Ovary (tissue), 10 donors: ENCODE measurements at places on chromosomes 5 and 9. TPM values are rescaled to one million over a fixed set of nuclear protein-coding genes. Genes with fewer than 3 reads are reported as not detected.

DNA sequence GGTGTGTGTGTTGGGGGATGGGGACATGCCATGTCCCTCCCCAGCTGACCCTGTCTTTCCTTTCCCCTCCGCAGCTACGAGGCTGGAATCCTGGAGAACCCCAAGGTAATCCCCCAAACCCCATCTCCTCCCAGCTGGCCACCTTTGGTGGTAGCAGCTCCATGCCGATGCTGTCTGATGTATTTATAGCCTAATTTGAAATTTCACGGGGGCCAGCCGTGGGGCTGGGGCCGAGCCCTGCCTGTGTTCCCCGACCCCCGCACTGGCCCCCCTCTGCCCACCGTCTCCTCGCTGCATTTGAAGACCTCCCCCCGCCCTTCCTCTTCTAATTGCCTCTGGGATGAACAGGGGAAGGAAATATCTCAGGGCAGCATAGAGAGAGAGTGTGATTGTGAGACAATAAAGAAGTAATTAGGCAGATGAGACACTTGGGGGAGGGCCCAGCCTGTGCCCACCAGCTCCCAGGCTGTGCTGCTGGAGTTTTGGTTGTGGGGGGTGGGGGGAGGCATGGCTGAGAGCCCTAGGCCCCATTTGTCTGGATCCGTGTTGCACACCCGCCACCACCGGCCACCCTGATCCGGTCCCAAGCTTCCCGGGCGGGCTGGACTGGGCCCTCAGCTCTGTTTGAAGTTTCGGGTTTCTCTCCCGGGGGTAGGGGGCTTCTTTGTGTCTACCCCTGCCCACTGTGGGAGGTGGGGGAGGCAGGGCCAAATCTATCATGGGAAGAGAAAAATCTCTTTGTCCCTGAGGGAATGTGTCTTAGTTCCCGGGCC lies 26.8 kb downstream of the ASS1 start:
- no peaks in the 10 kb centered on the region for H3K27me3 ChIP-seq
- no peak overlapping the region for H3K4me3 ChIP-seq
- no peaks in the 10 kb centered on the region for H3K36me3 ChIP-seq

- H3K27ac ChIP-seq = no peak overlapping the region
- H3K27me3 ChIP-seq = no peaks in the 10 kb centered on the region
- no peak for DNase-seq
- H3K4me3 ChIP-seq = no peak overlapping the region
- no peaks in the 10 kb centered on the region for H3K4me1 ChIP-seq
Observed at GRCh38 chr5:118611332-118611945, 376.9 kb downstream of the DTWD2 start.

GRCh38 chr9:136191099-136191959 lies 13.6 kb downstream of the LHX3 start:
- no peaks in the 10 kb centered on the region for H3K36me3 ChIP-seq
- no peaks in the 10 kb centered on the region for H3K4me1 ChIP-seq
- no peak overlapping the region for H3K27ac ChIP-seq
- no peak overlapping the region for H3K4me3 ChIP-seq
- no peak for DNase-seq

DNA sequence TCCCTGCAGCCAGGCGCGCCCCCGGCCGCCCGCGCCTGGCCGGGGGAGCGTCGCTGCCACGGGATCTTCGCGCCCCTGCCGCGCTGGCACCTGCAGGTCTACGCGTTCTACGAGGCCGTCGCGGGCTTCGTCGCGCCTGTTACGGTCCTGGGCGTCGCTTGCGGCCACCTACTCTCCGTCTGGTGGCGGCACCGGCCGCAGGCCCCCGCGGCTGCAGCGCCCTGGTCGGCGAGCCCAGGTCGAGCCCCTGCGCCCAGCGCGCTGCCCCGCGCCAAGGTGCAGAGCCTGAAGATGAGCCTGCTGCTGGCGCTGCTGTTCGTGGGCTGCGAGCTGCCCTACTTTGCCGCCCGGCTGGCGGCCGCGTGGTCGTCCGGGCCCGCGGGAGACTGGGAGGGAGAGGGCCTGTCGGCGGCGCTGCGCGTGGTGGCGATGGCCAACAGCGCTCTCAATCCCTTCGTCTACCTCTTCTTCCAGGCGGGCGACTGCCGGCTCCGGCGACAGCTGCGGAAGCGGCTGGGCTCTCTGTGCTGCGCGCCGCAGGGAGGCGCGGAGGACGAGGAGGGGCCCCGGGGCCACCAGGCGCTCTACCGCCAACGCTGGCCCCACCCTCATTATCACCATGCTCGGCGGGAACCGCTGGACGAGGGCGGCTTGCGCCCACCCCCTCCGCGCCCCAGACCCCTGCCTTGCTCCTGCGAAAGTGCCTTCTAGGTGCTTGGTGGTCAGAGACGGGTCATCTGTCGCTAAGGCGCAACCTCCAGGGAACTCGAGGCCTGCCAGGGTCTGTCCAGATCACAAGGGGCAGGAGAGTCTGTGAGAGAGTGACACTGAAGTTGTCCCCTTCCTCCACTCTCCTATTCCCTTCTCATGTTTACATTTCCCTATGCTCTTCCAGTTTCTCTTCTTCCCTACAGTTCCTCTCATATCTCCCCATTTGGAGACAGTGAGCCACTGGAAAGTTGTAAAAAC lies 1.3 kb downstream of the GPR150 start:
- H3K4me1 ChIP-seq = peaks cover 8% of the 10 kb centered on the region
- H3K27me3 ChIP-seq = no peaks in the 10 kb centered on the region
- peak overlapping the region; percentile 43 for H3K4me3 ChIP-seq

DNA sequence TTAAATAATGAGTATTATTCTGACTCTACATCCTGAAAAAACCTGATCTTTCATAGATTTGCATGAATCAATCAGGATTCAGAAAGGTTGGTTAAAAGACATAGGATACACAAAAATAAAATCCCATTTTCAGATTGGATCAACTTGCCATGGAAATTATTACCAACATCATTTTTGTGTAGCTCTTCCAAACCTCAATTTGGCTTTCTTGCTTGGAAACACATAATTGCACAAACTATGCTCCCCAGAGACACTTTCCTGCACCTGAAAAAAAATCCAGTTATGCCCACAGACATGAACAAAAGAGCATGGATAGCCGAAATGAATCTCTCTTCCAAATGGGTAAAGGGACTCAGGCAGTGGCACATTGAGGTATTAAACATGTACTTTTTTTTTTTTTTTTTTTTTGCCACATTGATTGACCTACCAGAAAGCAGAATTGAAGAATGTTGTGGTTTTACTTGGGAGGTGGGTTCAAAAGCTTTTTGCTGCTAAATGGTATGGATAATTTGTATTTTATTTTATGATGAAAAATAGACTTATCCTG lies 135.4 kb upstream of the FBN2 start:
- DNase-seq = no peak
- no peak overlapping the region for H3K27ac ChIP-seq
- H3K27me3 ChIP-seq = no peaks in the 10 kb centered on the region
- no peak overlapping the region for H3K4me3 ChIP-seq

DNA sequence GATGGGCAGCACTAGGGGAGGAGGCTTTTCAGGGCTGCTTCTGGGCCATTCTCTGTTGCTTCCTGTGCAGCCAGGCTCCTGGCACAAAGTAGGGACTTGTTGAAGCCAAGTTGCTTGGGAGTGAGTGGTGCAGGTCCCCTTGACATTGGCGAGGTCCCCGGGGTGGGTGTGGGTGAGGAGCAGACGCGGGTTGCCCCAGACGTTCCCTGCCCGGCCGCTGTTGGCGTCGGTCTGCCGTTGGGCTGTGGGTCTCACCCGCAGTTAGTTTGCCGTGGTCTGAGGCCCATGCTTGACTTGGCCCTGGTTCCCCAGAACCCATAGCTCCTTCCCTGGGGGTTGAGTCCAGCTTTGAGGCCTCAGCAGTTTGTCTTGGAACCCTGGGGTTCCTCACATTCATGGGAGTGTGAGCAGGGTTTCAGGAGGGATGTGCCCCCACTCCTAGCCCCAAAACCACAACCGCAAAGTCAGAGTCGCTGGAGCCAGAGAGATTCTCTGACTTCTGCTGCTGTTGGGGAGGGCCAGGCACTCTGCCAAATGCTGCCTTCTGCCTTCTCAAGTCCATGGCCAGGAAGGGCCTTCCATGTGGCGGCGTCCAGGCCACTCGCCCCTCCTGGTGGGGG lies 77.5 kb downstream of the RXRA start:
- H3K36me3 ChIP-seq = no peaks in the 10 kb centered on the region
- H3K4me3 ChIP-seq = no peak overlapping the region
- peaks cover 39% of the 10 kb centered on the region for H3K4me1 ChIP-seq
- H3K27me3 ChIP-seq = no peaks in the 10 kb centered on the region
- peak; percentile 86 for DNase-seq
- peak overlapping the region; percentile 53 for H3K27ac ChIP-seq

DNA sequence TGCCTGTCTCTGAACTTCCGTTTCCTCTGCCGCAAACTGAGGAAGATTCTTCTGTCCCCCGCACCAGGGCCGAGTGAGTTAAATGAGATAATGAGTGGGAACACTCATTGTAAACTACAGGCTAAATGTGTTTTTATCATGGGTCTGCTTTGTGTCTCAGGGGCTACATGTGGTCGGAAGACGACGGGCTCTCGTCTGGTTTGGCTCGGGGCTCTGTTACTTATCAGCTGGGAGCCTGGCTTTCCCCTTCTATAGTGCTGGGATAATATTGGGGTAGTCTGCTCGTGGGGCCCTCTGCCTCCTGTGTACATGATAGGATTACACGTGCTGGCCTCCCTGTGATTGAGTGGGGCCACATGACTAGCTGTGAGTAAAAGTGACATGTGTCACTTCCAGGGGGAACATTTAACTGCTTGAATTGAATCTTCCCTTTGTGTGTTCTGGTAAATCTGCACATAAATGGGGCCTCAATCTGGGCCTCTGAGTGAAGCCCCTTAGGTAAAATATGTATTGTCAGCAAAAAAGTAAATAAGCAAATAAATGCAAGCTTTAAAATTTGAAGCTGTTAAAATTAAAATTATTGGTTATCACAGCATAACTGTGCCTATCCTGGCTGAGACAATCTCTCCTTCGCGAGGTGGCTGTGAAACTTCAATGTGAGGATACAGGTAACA lies 86.9 kb upstream of the SH3PXD2B start:
- H3K27me3 ChIP-seq = no peaks in the 10 kb centered on the region
- peaks cover 4% of the 10 kb centered on the region for H3K4me1 ChIP-seq
- H3K4me3 ChIP-seq = no peak overlapping the region
- H3K36me3 ChIP-seq = no peaks in the 10 kb centered on the region

- no peak overlapping the region for H3K27ac ChIP-seq
- H3K36me3 ChIP-seq = no peaks in the 10 kb centered on the region
- no peaks in the 10 kb centered on the region for H3K27me3 ChIP-seq
- no peaks in the 10 kb centered on the region for H3K4me1 ChIP-seq
- H3K4me3 ChIP-seq = no peak overlapping the region
- DNase-seq = no peak
Observed at GRCh38 chr9:98479967-98480847, 224.8 kb upstream of the TBC1D2 start.

GRCh38 chr5:97628031-97628430 lies 445.0 kb upstream of the RIOK2 start:
- no peak overlapping the region for H3K27ac ChIP-seq
- H3K36me3 ChIP-seq = no peaks in the 10 kb centered on the region
- no peak for DNase-seq
- no peaks in the 10 kb centered on the region for H3K27me3 ChIP-seq
- no peak overlapping the region for H3K4me3 ChIP-seq
- H3K4me1 ChIP-seq = no peaks in the 10 kb centered on the region

DNA sequence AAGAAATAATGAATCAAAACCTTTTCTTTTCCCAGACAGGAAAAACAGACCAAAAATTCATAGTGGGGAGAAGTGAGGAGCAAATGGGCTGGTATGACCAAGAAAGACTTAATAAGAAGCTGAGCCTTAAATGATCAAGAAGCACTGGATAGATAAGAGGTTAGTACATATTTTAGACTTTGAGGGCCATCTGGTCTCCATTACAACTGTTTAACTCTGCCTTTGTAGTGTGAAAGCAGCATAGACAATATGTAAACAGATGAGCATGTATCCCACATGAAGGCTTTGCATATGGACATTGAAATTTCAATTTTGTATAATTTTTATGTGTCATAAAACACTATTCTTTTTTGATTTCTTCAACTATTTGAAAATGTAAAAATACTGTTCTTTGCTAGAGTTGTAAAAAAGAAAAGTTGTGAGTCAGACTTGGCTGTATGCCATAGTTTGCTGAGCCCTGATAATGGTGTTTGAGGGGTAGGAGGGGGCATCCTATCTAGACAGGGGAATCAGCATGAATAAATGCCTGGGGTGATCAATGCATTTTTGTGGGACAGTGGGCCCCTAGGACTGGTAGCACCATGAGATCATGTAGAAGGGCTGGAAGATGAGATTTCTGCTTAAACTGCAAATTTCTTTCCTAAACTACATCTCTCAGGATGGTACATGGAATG lies 91.8 kb upstream of the GPR151 start:
- no peak overlapping the region for H3K4me3 ChIP-seq
- H3K27me3 ChIP-seq = no peaks in the 10 kb centered on the region
- H3K4me1 ChIP-seq = no peaks in the 10 kb centered on the region
- H3K36me3 ChIP-seq = no peaks in the 10 kb centered on the region
- H3K27ac ChIP-seq = no peak overlapping the region

DNA sequence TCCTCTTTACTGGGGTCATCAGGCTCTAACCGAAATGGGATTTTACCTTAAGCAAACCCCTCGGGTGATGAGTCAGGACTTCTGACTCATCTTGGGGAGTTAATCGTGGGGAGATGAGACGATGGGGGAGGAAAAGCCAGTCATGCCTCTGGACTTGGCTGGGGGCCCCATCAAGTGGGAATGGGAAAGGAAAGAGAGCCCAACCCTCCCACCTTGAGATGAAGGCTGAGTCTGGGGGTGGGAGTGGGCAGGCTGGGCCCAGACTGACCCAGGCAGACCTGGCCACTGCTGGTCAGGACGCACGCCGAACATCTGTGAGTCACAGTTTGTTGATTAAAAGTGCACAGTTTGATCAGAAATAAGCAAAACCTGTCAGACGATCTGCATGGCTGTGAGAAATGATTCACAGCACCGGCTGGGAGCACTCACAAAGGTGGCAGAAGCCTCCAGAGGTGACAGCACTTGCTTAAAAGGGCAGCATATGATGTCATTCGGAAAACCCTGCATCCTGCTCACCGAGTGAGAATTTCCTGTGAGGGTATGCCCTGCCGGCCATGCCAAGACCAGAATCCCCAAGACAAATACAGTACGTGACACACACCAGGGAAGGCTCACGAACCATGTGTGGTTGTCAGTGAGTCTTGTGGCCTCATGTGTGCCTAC lies 50.0 kb upstream of the SLC25A51 start:
- DNase-seq = peak; percentile 67
- H3K27ac ChIP-seq = no peak overlapping the region
- H3K4me3 ChIP-seq = no peak overlapping the region

Gene BARHL1
- total RNA-seq = not detected

DNA sequence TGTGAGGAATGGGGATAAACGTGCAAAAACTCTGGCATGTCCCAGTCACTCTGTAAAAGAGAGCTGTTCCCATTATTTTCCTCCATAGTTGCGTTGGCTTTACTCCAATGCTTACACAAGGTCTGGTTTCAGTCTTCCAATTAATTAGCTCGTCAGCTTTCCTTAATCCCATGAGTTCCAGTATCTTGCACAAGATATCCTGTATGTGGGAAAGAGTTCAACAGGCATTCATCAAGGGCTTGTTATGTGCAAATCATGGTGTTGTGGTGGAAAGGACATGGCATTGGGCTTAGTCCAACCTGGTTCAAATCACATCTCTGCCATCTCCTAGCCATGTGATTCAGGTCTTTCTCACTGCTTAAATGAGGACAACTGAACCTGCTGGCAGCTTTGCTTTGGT lies 77.5 kb upstream of the PANK3 start:
- H3K36me3 ChIP-seq = no peaks in the 10 kb centered on the region
- peaks cover 9% of the 10 kb centered on the region for H3K4me1 ChIP-seq
- DNase-seq = no peak
- H3K27me3 ChIP-seq = no peaks in the 10 kb centered on the region
- H3K4me3 ChIP-seq = no peak overlapping the region
- no peak overlapping the region for H3K27ac ChIP-seq
